ENCODE measurements at places on chromosomes 6 and 20.

GRCh38 chr6:89782222-89782621 is 37.4 kb downstream of the MDN1 start:
- DNase-seq, result no peak

DNA sequence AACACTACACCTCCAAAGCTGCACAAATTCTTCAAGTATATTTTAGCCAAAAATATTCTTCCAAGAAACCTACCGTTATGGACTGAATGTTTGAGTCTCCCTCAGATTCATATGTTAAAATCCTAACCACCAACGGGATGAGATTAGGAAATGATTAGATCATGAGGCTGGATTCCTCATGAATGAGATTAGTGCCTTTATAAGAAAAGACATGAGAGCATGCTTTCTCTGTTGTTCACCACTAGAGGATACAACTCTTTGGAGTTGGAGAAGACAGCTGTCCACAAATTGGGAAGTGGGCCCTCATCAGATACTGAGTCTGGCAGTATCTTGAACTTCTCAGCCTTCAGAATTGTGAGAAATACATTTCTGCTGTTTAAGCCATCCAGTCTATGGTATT is 7.1 kb upstream of the SLC17A4 start:
- no peak for DNase-seq

GRCh38 chr6:162580619-162581018 is 146.9 kb downstream of the PRKN start:
- DNase-seq, result no peak

DNA sequence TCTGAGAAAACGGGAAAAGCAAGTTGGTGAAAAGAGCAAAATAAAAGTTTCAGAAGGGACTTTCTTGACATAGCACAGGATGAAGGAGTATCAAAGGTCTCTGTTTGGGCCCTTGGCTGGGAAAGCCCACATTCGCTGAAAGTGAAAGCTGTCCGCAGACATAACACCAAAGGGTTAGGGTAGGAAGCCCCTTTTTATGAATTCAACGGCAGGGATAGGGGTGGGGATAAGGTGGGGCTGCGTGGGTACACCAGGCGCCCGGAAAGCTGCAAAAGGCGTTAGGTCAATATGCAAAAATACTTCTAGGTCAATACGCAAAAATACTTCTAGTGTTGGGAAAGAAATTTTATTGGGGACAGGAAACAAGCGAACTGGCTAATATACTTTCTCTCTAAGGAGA is 135.1 kb downstream of the OR2B2 start:
- no peak for DNase-seq

- DNase-seq, result no peak
These were observed 26.4 kb downstream of the MAP3K4 start for GRCh38 chr6:161017766-161018564.

GRCh38 chr6:10633216-10633615 is 61.2 kb downstream of the C6orf52 start:
- no peak for DNase-seq

DNA sequence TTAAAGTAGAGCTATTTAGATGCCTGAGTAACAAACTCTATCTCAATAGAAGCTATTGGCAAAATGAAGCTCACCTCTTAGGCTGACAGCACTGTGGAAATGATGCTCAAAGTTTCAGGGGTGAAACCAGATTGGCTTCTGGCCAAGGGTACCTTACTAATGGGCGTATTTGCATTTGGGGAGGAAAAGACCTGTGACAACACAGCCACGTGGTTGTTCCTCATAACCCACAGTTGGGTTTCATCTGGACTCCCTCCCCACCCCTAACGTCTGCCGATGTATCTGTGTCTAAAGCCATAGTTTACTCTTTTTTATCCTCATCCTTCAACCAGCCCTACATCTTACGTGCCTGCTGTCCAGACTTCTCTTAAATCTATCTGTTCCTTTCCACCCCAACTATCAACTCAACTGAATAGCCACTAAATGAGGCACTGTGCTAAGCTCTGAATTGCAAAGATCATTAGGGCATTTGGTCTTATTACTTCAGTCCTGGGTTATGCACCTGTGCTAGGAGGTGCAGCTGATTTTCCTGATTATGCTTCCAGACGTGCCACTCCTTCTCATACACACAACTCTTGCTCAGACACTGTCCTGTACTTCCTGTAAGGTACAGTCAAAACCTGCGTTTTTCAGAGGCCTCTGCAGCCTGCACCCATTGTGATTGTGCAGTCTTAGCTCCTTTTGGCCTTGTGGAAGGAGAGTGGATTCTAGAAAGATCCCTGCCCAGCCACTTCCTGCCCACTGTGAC is 80.6 kb upstream of the ARMC2 start:
- DNase-seq, result no peak

DNA sequence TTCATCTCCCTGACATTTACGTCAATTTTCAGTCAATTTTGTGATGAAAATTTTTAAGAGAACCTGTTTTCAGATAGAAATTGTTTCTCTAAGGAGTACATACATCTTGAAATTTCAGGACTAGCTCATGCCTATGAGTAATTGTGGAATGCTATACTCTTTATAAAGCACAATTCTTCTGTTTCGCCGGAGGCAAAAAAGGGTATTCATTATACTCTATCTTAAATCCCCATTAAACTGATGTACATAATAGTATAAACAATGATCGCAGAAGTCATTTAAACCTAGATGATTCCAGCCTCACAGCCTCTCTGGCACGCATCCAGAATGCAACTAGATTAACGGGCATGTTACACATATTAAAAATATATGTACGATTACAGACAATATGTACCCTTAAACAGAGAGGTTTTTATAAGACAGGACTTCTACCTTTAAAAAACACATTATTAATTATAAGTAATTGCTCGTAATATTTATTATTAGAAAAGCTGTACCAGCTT is 62.6 kb downstream of the NRSN1 start:
- DNase-seq, result no peak

GRCh38 chr20:51159303-51159702 is 136.4 kb upstream of the KCNG1 start:
- DNase-seq, result no peak

- no peak for DNase-seq
These were observed 81.9 kb downstream of the FIG4 start for GRCh38 chr6:109772883-109773431.

DNA sequence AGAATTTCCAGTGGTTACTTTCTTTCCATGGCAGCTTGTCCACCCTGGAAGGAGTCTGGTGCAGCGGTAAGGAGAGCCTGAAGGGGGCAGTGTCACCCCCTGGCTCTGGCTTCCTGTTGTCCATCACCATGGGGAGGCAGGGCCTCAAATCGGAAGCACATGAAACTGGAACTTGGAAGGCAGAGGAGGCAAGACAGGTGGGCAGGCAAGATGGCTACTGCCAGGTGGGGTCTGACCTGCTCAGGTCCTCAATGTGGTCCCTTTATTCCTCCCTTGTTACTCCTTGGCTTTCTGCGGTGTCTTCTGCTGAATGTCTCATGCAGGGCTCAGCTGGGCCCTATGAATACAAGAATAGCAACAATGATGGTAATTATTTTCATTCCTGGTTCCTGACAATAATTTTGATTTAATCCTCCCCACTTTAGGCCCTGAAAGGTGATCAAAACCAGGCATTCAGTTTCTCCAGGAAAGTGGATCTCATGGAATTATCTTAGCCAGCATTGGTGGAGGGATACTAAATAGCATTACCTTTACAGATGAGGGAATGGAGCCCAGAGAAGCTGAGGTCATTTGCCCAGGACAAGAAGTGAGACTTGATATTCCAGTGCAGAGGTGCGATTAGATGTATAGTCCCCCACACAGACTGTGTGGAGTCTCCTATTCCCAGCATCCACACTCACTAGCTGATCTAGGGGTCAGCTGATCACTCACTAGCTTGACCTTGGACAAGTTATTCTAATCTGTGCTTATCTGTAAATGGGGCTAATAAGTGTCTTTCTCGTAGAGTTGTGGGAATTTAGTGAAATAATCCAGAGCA is 17.6 kb upstream of the SNAI1 start:
- no peak for DNase-seq

DNA sequence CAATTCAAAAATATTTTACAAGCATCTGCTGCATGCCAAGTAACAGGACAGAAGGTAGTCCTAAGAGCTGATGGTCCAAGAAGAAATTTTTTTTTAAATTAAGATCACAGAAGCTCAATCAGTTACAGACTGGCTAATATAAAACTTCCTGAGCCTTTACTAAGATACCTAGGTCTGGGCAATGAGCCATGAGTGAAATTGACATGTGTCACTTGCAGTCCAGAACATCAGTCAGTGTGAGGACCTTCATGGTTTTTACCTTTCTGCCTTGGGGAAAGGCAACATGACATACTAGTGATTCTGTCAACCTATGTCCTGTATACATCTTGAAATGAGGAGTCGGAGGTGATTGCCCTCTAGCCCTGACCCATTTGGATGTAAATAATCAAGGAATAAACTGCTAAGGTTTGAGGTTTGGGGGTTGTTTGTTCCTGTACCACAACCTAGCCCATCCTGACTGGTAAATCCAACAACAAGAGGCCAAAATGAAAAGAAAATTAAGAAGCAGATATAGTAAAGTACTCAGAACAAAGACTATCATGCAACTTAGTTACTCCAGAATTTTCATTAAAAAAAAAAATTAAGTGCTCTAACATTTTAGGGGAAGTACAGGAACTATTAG is 70.0 kb downstream of the CNKSR3 start:
- DNase-seq, result no peak

GRCh38 chr6:99185525-99185924 is 163.9 kb downstream of the FAXC start:
- no peak for DNase-seq

- no peak for DNase-seq
These were observed 48.9 kb downstream of the KLHL31 start for GRCh38 chr6:53616450-53617357.

- DNase-seq, result no peak
These were observed 454.9 kb upstream of the JARID2 start for GRCh38 chr6:14790976-14791375.

All from activated CD4-positive, alpha-beta T cell treated with anti-CD3 and anti-CD28 coated beads for 4 hours (primary cell).